ENCODE measurements at places on chromosomes 4 and X.
A peak's percentile ranks its signal among the peaks of the same experiment; 100 is the strongest.

- DNase-seq: no peak
Observed at GRCh38 chr4:62909238-62909637, 1500.0 kb downstream of the TECRL start.

DNA sequence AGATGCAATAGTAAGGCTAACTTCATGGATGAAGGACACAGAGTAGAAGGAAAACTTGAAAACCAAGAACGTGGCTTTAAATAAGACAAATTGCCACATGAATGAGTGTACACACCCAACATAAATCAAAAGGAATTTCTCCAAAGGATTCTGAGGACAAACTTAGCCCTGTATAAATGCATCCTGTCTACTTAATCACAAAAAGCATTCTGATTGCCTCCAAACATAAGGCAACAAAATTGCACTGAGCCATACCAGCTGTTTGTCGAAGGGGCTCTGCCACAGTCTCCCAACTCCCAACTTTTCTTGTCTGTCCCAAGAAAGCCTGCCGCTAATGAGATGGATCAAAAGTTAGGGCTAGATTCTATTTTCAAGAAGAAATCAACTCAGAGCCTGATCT is 194.3 kb downstream of the SOWAHB start:
- DNase-seq: no peak

GRCh38 chr4:75919920-75920319 is 17.7 kb upstream of the PPEF2 start:
- DNase-seq: no peak

GRCh38 chr4:10983885-10984640 is 299.5 kb upstream of the CLNK start:
- no peak for DNase-seq

GRCh38 chr4:113471146-113471860 is 290.2 kb downstream of the CAMK2D start:
- DNase-seq: no peak

DNA sequence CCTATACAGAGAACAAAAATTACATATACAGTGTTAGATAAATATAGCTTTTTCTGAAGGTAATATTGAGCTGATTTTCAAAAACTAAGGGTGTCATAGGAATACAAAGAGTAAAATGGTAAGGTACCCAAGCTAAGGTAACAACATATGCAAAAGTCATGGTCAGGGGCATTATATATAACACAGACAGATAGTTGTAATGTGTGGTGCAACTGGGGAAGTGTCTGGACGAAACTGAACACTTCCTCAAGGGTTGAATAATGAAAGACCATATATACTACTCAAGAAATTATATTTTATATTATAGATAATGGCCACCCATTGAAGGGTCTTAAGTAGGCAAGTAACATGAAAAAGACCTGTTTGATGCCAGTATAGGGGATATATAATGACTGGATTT is 262.1 kb upstream of the CXXC4 start:
- DNase-seq: no peak

- DNase-seq: no peak
Observed at GRCh38 chr4:54924891-54925290, 200.5 kb downstream of the KDR start.

- no peak for DNase-seq
Observed at GRCh38 chr4:141614878-141615586, 21.4 kb upstream of the IL15 start.

- DNase-seq: no peak
Observed at GRCh38 chrX:69133921-69134542, 31.2 kb downstream of the PJA1 start.

- no peak for DNase-seq
Observed at GRCh38 chr4:84164201-84164600, 334.9 kb downstream of the NKX6-1 start.

GRCh38 chrX:3994315-3994714 is 280.9 kb upstream of the PRKX start:
- no peak for DNase-seq

GRCh38 chr4:38400946-38401345 is 263.1 kb upstream of the KLF3 start:
- no peak for DNase-seq

DNA sequence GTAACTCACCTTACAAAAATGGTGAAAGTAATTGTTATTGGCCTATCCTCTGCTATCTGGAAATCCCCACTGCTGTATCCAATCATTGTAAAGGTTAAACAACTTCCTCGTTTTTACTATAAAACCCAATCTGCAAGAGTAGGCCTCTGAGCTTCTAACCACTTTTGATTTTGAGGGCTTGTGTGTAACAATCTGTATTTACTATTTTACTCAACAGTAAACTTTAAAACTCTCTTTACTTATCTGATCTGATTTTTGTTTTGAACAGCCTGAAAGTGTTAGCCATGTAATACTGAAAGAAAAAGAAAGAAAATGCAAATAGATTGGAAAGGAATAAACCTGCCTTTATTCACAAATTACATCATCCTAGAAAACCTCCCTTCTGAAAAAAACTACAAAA is 63.1 kb downstream of the SLC10A7 start:
- no peak for DNase-seq

GRCh38 chr4:153232768-153233167 is 28.5 kb downstream of the TRIM2 start:
- no peak for DNase-seq

DNA sequence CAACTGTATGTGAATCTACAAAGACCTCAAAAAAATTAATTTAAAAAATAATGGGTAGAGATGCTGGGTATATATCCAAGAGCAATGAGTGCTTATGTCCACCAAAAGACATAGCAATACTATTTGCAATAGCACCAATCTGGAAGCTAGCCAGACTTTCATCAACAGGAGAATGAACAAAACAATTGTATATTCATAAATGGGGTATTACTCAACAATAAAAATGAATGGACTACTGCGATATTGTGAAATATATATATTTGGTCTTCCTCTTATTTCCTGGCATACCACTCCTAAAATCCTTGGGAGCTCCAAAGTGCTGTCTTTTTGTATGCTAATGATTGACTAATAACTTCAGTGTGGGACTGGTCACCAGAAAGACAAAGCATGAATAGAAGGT is 77.5 kb downstream of the MSN start:
- DNase-seq: no peak

DNA sequence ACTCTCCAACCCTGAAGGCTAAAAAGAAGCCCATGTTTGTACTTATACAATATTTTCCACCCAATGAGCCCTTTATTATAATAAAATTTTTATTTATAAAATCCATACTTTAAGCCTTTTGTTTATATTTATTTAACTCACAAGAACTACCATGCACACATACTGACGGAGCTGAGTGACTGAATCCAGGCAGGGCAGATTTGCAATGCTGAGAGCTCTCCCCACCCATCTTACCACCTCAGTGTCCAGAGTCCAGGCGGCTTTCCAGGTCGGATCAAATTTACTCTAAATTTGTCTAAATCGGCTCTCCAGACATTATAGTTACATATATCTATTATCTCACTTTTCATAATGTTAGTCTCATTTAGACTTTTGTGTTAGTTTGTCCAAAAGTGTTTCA is 74.1 kb downstream of the ARHGAP10 start:
- DNase-seq: no peak

- DNase-seq: peak; percentile 33
Observed at GRCh38 chrX:31136144-31136611, 64.3 kb upstream of the FTHL17 start.

GRCh38 chr4:41129936-41130440 is 84.4 kb downstream of the APBB2 start:
- no peak for DNase-seq

DNA sequence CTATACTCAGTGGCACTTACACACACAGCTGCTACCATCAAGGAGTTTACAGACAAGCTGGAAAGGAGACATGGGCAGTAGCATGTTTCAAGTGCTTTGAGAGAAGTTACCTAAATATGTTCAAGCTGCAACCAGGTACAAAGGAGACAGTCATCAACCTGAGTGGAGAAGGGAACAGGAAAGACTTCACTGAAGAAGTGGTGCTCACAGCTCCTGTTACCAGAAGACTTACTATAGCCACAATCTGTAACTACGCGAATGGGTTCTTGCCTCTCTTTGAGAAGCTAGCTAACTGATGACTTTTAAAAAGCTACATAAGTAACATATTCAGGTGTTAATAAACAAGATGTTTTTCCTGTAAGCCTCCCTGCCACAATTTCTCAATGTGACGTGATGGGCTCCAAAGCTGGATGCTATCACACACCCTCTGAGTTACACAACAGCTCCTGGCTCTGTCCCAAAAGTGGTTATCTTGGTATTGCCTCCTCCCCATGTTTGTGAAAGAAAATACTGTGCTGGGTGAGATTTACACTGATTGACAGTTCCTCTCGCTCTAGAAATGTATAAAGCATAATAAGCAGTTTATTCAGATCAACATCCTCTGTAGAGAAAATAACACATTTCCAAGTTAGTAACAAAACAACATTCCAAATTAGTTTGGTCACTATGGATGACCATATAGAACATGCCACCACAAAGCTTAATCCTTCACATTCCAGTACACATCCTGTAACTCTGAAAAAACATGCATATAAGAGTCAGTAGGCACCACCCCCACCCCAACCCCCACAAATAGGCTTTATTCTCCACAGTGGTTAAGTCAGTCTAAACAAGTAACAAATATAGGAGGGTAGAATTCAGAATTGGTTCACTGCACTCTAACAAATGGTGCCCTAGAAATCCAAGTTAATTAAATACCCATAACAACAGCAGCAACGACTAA is 81.8 kb downstream of the FRYL start:
- no peak for DNase-seq
